Stomach (tissue), 19 donors: ENCODE measurements at places on chromosomes 7 and 10.

GRCh38 chr10:27723436-27723835, 22.2 kb downstream of the MKX start:
- DNase-seq: no peak

DNA sequence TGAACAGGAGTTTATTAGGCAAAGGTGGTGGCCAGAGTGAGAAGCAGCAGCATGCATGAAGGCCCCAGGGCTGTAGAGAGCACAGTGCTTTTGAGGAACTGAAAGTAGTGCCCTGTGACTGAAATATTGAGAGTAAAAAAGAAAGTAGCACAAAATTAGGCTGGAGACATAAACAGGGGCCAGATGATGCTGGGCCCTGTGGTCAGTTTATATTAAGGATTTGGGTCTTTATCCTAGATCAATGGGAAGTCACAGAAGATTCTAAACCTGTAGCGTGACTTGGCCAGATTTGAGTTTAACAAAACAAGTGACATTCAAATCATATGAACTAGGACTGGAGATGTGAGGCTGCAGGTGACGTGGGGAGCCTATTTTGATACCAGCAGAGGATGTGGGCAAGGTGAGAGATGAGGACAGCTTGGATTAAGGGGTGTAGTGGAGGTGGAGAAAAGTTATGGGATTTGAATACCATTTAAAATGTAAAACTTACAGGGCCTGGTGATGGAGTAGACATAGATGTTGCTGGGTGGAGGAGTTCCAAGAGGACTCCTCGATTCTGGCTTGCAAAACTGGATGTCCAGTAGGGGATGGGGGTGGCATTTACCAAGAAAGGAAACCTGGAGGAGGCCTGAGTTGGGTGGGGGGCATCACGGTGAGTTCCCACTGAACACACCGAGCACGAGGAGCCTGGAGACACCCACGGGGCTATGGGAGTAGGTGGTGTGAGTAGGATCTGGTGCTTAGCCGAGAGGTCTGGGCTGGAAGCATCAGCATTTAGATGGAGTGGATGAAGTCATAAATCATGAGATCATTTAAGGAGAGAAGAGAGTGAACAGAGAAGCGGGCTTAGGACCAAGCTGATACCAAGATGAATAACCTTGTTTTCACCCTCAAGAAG, 52.8 kb downstream of the HHEX start:
- no peak for DNase-seq

DNA sequence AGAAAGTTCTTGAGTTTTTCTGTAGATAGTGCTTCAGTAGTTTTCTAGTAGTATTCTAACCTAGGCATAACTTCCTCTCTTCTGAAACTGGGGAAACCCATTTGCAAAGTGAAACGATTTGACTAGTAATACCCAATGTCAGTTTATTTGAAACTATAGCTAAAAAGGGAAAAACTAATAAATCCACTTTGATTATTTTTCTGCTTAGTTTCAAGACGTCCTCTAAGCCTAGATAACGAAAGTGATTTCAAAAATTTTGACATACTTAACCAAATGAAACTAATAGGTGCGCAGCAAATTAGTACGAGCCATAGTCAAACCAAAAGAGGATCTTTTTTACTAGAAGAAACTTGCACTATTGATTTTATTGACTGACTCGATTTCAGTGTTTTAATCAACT, 9.8 kb upstream of the SP8 start:
- DNase-seq: peak; percentile 16

DNA sequence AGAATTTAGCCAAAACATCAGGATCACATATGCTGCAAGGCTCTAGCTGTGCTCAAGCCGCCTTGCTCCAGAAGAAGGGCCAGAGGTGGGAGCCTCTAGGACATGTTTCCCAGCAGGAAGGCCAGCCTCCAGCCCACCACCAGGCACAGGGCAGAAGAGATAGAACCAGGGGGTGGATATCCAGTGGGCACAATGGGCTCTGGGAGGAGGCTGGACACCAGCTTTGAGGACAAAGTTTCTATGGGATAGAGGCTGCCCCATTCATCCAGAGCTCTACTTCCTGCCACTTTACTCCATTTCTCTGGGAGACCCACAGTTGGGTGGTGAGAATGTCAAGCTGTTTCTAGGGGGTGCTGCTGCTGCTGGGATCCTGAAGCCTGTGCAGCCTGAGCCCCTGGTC, 77.1 kb downstream of the ARHGAP22 start:
- no peak for DNase-seq

GRCh38 chr7:66913118-66914037, 7.6 kb upstream of the TMEM248 start:
- no peak for DNase-seq

GRCh38 chr10:130416334-130417150, 280.4 kb downstream of the GLRX3 start:
- DNase-seq: no peak

DNA sequence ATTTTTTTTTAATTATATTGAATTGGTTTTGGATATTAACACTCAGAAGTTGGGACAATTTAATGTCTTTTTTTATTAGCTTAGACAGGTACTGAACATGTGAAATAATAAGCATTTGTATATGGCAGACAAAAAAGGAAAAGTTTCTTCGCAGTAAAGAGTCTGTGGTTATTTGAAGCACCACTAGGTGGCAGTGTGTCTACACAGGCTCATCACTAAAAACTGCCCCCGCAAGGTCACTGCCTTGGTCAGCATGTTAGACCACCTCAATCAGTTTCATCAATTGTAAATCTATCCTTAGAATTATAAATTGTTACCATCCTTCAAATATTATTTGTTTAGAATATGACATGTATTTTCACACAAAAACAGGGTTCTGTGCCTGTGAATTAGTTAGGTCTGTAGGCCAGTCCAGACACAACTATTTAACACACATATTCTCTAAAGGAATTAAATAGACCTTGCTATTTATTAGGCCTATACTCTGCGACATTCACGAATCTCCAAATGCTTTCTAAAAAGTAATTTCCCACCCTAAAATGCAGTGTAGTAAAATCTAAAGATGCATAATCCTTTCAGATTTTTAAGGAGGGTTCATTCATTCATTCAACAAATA, 17.0 kb downstream of the PNLIPRP3 start:
- no peak for DNase-seq

DNA sequence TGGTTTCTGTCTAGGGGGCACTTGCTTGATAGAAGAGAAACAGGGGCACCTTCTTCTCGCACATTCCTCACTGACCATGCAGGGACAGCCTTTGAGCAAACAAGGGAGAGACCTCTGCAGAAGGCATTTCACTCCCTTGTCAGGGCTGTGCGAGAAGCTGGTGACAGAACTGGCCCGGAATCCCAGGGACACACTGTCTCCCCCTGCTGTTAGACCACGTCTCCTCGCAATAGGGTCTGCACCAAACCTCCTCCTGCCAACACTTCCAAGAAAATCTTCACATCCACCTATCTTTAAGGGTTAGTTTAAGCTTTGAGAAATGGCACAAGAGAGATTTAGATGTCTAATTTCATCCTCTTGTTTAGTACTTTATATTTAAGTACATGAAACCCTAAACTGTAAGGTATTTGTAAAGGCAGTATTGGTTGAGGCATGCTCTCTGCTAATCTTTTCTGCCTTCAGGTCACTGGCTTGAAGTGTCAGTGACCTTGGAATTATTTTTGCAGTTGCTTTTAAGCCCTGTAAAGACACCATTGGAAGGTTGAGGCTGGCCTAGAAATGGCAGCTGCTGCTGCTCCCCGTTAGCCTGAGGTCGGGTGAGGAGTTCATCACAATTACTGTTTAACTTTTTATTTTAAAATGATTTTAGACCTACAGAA, 37.0 kb downstream of the RBM20 start:
- peak; percentile 43 for DNase-seq

DNA sequence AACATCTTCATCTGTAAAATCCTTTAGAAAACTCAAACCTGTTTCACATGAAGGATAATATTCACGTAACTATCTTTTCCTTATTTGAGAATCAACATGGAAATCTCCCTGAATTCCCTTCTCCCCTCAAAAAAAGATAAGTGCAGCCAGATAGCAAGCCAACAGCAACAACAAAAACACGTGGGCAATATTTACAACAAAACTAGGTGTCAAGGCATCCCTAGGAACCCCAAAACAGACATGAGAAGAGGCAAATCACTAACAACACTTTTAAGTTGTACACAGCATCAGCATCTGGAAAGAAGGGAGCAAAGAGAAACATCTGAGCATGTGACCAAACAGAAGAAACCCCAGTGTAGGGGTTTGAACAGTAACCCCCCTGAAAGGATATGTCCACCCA, 12.2 kb downstream of the ARHGAP21 start:
- DNase-seq: no peak

DNA sequence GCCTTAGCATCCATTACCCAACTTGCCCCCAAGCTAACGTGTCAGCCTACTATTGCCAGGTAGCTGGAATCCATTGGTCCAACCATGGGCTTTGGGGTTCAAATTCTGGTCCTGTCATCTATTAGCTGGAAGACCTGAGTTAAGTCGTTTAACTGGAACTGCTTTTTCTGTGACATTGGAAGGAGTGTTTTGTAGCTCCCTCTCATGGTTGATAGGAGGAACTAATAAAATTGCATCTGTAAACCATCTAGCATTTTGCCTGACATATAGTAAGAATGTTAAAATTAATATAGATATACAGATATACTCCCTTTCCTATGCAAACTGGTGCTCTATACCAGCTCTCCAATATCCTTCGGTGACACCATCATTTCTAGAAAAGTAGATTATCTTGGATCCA, 23.8 kb upstream of the SLF2 start:
- DNase-seq: no peak

- DNase-seq: no peak
Measured at GRCh38 chr7:157299613-157300368, 37.0 kb upstream of the DNAJB6 start.
